Suppressor macrophage treated with lipopolysaccharide for 1 hour (primary cell): ENCODE measurements at places on chromosomes 1 and 21.

GRCh38 chr1:219963432-219963831, 35.1 kb upstream of the SLC30A10 start:
- DNase-seq: no peak

DNA sequence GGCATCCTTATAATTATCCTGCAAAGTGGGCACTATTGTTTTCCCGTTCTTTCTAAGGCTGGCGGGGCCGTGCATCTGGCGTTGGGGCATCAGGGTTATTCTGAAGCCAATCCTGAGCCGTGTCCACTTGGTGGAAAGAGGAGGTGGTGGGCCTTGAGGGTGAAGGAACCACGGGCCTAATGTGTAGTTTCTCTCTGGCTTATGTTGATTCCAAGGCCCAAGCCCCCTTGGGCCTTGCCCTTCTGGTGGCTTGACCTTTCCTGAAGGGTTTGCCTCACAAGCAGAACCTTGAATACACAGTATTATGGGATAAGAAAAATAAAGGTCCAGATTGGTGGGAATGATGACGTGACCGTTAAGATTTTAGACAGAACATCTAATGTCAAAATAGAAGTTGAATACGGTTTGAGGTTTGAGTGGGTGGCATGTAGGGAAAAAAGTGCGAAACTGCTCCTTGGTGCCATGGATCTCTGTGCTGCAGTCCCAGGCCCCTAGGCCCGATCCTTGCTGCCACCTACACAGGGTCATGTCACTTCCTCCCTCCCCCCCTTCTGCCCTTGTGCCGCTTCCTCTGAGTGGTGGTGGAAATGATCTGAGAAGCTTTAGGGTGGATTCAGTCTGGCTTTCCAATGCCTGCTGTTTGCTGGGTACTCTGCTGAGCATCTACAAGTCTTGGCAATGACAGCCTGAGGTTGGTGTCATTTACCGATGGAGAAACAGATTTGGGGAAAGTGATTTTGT, 90.5 kb downstream of the PRDM2 start:
- peak; percentile 14 for DNase-seq

DNA sequence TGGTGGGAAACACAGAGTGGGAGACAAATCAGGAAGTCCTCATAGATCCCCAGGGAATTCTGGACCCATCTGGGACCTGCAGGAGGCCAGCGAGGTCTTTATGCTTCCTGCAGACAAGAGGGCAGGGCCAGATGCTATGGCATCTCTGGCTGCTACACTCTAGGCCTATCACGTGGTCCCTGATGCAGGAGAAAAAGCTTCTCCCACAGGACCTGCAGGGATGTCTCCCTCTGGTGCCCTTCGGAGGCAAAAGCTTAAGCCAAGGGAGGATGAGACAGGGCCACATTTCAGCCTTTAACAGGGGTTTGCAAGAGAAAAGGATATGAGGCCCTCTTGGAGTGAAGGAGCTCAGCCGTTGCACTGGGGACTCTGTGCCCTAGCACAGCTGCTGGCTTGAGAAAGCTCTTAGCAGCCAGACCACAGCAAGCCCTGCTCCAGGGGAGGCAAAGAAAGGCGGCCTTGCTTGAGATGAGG, 243.0 kb downstream of the C1orf94 start:
- DNase-seq: no peak

DNA sequence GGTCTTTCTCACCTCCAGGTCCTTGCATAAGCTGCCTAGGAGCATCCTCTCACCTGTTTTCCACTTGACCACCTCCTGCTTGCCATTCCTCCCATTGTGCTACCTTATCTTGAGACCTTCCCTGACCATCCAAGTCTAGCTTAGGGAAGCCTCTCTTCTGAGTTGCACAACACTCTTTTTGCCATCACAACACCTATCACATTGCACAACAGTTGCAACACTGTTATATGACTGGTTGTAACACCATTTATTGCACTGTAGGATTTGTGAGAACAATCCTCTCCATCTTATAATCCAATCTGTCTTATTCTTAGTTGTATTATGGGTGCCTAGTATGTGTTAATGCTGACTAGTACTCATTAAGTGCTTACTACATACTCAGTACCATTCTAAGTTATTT, 488.7 kb downstream of the OMA1 start:
- DNase-seq: no peak

GRCh38 chr21:32592929-32593502, 7.7 kb upstream of the TCP10L start:
- no peak for DNase-seq

DNA sequence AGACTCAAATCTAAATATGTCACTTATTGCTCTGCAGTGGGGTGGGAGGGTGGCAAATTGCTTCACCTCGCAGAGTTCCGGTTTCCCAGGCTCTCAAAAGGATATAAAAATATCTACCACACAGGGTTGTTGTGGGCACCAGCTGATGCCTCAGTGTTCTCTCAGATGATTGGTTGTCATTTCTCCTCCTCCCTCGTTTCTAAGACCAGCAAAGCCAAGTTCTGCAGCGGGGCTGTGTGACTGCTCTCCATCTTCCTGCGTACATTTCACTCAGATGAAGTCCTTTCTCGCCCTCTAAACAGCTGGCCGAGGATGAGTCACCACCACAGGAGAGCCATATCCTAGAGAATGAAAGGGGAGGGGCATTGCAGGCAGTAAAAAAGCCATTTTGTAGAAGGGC, 35.0 kb upstream of the VWA5B1 start:
- DNase-seq: no peak

DNA sequence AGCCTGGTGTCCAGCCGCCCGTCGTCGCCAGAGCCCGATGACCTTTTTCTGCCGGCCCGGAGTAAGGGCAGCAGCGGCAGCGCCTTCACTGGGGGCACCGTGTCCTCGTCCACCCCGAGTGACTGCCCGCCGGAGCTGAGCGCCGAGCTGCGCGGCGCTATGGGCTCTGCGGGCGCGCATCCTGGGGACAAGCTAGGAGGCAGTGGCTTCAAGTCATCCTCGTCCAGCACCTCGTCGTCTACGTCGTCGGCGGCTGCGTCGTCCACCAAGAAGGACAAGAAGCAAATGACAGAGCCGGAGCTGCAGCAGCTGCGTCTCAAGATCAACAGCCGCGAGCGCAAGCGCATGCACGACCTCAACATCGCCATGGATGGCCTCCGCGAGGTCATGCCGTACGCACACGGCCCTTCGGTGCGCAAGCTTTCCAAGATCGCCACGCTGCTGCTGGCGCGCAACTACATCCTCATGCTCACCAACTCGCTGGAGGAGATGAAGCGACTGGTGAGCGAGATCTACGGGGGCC, 1.2 kb downstream of the OLIG2 start:
- DNase-seq: no peak

DNA sequence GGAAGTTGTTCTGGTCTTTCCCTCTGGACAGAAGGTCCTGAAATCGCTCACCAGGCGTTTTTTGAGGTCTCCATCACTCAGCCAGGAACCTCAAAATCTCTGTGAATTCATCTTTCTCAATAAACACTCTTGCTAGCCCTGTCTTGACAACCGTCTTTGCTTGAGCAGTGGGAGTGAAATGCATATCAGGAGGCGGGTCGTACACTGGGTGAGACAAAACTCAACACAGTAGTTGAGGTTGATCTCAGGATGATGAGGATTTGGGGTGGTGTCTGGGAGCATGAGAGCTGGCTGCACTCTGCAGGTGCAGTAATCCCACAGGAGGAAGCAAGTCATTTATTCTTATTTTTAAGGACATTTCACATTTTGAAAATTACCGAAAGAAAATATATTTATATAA, 1.9 kb downstream of the GPR25 start:
- DNase-seq: no peak
